ENCODE measurements at places on chromosomes 3 and 15. TPM values are rescaled to one million over a fixed set of nuclear protein-coding genes. Genes with fewer than 3 reads are reported as not detected.

The SLC24A1 gene
- 5.8 TPM for total RNA-seq

The MUC4 gene
- total RNA-seq = 13.5 TPM

The MFGE8 gene
- total RNA-seq = 110 TPM

DNA sequence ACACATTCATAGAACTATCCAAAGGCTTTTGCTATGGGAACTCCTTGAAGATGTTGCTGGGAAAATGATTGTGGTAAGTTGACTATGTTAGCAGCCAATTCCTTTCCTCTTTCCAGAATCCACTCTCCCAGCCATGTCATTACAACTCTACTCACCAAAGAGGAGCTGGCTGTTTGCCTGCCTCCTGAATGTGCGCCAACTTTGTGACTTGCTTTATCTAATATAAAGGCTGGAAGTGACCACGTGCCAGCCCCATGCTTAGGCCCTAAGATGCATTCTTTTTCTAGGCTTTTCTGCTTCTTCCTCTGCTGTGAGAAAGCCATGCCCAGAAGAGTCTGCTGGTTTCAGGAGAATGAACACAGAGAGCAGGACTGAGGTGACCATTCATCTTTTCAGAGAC, 182.2 kb downstream of the GABRB3 start:
- DNase-seq = no peak

- DNase-seq = no peak
Observed at GRCh38 chr3:181757694-181758306, 46.1 kb downstream of the SOX2 start.

GRCh38 chr3:17033516-17034168, 148.9 kb downstream of the PLCL2 start:
- DNase-seq = no peak

GRCh38 chr15:37221671-37222145, 121.4 kb upstream of the MEIS2 start:
- DNase-seq = no peak

The AGBL1 gene
- total RNA-seq = 0.21 TPM

GRCh38 chr15:52383100-52383588, 87.5 kb upstream of the MYO5C start:
- DNase-seq = no peak

GRCh38 chr3:42438758-42439157, 28.3 kb upstream of the LYZL4 start:
- DNase-seq = no peak

DNA sequence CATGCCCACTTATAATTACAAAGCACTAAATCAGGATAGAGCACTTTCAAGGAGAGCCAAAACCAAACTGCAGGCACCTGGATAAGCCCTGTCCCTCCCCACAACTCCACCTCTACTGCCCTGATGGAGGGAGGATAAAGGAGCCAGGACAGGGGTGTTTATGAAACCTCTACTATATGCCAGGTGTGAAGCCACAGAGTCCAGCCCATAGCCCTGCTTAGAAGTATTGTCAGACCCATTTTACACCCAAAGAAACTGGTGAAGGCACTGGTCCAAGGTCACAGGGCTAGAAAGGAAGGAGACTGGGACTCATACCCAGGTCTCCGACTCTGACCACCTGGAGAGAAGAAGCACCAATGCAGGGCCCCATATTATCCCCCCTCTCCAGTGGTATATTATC, 48.7 kb downstream of the SH3BP5 start:
- DNase-seq = no peak

The UCN2 gene
- total RNA-seq = 5.3 TPM

DNA sequence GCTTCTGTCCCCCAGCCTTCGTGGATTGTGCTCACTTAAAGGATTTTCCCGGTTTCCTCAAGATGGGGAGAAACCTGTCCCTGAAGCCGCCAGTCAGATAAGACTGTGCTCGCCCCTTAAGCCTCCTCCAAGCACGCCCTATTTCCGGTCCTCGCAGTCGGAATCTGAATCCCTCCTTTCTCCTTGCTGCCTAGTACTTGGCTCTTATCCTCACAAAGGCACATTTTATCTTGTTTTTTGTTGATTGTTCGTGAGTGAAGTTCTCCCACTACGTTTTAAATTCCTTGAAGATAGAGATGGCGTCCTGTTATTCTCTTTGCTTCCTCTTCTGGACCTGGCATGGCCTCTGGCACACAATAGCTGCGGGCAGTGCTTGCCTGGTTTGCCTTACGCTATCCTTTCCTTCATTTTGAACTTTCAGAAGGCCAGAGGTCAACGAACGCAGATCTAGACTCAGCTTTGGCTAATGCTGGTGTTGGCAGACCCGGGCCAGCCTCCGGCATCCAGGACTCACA, 1.7 kb downstream of the CLDN11 start:
- no peak for DNase-seq

The RAB6B gene
- 0.09 TPM for total RNA-seq

DNA sequence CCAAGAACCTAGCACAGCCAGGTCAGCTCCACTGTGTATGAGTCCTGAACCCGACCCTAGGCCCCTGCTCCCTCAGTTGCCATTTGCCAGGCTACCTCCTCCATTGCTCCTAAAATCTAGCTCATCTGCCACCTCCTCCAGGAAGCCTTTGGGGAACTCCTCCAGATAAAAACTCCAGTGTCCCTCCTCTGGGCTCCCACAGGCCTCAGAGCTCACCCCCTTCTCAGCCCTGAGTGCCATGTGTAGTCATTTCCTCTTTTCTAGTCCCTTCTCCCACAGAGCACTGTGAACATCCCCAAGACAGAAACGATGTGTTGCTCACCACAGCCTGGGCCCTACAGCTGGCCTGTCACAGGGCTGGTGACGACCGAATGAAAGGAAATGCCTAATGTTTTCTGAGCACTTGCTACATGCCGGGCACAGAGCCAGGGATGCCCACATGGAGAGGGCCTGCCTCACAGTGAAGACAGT, 61.0 kb downstream of the IQSEC1 start:
- DNase-seq = no peak
